NCI-H187 treated with DMSO at 0.1 percent for 48 hours (cell line): ENCODE measurements at places on chromosomes 1 and 21.

DNA sequence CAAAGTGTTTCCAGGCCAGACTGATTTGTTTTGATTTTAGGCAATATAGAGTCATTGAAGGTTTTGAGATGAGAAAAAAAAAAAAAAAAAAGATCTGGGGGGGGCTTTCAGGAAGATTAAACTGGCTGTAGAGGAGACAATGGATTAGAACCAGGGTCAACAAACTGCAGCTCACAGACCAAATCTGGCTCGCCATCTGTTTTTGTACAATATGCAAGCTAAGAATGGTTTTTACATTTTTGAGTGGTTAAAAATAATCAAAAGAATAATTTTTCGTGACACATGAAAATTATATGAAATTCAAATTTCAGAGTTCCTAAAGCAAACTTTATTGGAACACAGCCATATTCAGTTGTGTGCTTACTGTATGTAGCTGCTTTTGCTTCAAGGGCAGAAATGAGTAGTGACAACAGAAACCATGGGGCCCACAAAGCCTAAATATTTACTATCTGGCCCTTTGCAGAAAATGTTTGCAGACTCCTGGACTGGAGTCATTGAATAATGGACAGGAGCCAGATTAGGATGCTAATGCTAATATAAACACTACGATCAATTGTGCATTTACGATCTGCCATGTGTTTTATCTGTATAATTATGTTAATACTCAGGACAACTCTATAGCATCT is 375.7 kb upstream of the DAB1 start:
- no peak for DNase-seq

DNA sequence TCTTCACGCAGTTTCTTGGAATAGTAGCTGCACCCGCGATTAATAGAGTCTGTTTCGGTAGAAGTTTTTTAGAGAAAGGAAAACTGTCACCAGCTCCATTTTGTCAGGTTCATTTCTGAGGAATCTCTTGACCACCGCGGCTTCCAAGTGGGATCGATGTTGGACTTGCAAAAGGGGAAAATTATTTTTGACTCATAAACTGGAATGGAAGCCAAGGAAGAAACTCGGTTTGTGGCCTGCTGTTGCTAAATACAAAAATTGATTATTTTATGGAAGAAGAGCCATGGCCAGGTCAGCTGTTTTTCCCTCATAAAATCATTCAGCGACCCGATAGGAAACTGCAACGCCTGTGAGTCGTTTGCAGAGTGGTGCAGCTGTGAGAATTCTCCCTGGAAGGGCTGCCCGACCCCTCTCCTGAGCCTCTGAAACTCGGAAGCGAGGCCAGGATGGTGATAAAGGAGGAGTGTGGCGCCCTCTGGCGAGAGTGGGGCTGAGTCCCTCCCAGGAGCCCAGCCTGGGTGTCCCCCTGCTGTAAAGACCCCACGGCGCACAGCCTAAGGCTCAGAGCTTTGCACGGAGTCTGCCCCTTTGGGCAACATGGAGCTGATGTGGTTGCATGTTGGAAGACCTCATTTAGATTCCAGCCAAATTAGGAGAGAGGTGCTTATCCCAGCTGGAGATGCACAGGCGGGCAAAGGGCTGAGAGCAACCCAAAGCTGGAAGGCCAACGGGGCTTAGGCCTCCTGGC is 83.6 kb upstream of the SLC25A33 start:
- DNase-seq, result no peak

GRCh38 chr21:45607021-45607908 is 36.3 kb upstream of the PCBP3 start:
- no peak for DNase-seq

GRCh38 chr1:201648907-201649721 is 110.2 kb downstream of the NAV1 start:
- no peak for DNase-seq

- no peak for DNase-seq
Observed at GRCh38 chr1:212256369-212256768, 28.8 kb upstream of the PPP2R5A start.

DNA sequence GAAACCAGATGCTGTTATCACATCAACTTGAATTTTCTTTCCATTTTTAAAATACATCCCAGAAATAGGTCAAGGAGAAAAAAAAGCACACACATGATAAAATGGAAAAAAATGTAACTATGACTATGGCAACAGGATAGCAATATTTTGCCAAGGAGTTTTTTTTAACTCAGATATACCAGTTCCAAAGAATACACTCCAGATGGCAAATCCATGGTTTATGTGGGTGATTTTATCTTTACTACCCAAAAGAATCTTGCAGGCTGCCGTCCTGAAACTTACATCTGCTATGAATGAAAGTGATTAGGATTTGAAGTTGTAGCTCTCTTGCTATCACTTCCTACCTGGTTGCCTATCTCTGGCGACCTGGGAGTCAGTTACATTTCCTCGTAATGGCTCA is 91.0 kb upstream of the PLPPR4 start:
- DNase-seq, result no peak

DNA sequence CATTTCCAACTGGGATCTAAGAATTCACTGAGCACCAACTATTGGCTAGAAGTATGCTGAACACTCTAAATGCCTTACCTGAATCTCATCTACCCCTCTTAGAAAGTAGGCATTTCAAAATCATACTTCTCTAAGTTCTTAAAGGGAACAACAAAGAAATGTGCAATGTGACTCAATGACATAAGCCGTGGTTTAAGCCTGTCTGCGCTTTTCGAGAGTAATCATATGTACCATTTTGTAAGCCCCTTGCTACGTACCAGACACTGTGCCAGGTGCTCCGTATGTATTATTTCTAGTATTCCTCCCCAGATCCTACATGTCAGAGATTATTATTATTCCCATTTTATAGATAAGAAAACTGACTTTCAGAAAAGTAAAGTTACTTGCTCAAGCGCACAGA is 454.2 kb downstream of the SETD4 start:
- DNase-seq, result no peak

GRCh38 chr1:40197656-40198055 is 36.5 kb downstream of the RLF start:
- DNase-seq, result no peak
